ENCODE measurements at places on chromosomes 1 and 21.

DNA sequence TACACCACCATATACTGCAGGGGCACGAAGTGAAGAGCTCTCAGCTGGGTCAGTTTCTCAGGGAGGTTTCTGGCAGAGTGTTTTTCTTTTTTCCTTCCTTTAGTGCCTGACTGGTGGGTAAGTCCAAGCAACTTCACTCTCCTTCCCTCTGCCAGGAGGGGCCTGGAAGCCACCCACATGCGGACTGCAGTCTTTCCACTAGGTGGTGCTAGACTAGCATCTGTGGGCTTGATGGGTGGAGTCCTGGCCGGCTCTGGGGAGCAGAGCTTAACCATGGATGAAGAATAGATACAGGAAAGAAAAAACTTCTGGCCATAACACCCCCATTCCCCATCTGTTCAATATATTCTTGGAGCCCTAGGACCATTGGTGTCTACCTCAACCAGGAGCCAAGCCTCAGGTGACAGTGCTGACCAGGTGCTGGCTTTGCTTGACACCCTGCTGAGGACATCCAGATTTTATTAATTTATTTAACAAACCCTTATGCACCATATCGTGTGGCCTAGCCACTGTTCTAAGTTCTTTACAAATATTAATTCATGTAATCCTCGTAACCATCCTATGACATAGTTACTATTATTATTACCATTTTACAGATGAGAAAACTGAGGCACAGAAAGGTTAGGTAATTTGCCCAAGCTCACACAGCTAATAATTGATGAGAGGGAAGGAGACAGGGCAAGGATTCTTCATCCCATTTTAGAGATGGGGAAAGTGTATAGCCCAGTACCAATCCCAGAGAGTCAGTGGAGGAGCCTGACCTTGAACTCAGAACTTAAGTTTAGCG is 126.7 kb upstream of the CSF3R start:
- no peak for DNase-seq

DNA sequence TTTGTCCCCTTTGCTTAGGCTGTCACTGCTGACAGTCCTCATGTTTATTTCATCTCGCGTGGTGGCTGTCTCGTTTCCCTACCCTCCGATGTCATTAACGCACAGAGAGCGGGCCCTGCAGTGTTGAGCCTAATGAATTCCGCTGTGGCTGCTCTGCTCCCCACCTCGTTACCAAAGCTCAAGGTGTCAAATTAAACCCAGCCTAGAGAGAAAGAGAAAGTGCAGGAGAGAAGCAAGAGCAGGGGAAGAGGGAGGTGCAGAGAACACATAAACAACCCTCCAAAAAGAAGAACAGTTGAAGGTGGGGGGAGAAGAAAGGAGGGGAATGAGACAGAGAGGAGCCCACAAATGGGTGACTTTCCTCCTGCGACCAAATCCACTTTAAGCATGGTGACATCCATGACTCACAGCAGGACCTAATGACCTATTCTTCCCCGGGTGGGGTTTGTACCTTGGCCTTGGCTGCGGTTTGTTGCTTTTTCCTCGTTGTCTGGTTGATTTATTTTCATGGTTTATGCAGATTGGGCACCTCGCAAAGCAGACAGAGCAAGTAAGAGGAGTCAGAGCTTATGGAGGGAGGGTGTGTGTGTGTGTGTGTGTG is 92.5 kb downstream of the PBX1 start:
- DNase-seq: no peak

DNA sequence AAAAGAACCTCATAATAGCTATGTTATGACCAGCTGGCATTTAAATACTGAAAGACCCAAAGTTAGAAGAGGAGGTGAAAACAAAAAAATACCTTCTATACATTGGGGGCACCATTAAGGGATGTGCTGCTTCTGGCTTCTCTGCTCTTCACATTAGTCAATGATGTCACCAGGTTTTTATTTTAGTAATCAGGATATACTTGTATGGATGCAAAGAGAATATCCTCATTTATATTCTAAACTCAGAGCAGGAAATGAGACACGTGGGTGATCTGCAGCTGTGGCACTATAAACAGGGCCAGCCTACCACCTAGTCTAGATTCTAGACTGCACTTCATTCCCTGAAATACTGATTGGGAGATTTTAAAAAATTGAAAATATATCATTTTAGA is 51.2 kb downstream of the WLS start:
- no peak for DNase-seq

DNA sequence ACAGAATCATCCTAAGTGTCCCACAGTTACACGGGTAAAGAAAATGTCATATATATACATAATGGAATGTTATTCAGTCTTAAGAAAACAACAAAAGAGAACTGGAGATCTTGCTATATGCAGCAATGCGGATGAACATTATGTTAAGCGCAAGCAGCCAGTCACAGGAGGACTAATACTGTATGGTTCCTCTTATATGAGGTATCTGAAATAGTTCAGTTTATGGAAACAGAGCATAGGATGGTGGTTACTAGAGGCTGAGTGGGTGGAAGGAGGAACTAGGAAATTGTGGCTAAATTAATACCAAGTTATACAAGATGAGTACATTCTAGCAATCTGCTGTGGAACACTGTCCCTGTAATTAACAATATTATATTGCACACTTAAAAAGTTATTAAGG is 834.3 kb downstream of the KCNT2 start:
- no peak for DNase-seq

- DNase-seq: no peak
Measured at GRCh38 chr1:55364216-55364615, 149.1 kb upstream of the USP24 start.

DNA sequence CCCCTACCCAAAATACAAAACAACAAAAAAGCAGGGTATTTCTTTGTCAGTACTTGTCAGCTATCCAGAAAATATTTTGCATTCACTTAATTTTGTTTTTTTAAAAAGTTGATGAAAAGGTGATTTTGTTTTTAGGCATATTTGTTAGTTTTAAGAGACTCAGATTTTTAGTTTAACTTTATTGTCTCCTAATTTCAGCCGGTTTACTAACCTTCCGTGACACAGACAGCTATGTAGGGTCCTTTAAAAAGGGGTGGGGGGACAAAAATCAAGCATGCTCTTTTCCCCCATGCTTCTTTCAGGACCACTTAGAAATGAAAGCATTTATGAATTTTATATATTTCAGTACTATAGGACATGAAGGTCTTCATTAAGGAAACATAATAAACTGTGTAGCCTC is 1.6 kb downstream of the PBX1 start:
- DNase-seq: no peak

- no peak for DNase-seq
Measured at GRCh38 chr21:45963232-45963570, 18.4 kb upstream of the COL6A1 start.

GRCh38 chr1:145962157-145963102 is 1.9 kb downstream of the ANKRD34A start:
- DNase-seq: no peak

DNA sequence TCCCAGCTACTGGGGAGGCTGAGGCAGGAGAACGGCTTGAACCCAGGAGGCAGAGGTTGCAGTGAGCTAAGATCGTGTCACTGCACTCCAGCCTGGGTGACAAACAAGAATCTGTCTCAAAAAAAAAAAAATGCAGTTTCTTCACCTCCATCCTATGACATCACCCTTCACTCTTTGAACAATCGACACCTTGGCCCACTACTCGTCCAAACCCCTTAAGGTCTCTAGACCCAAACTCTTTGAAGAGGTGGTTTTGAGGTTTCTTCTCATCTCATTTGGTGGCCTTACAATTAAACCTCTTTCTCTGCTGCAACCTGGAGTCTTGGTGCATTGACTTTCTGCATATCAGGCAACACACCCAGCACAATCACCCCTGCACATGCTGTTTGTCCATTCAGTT is 86.1 kb downstream of the SLC16A1 start:
- DNase-seq: no peak

DNA sequence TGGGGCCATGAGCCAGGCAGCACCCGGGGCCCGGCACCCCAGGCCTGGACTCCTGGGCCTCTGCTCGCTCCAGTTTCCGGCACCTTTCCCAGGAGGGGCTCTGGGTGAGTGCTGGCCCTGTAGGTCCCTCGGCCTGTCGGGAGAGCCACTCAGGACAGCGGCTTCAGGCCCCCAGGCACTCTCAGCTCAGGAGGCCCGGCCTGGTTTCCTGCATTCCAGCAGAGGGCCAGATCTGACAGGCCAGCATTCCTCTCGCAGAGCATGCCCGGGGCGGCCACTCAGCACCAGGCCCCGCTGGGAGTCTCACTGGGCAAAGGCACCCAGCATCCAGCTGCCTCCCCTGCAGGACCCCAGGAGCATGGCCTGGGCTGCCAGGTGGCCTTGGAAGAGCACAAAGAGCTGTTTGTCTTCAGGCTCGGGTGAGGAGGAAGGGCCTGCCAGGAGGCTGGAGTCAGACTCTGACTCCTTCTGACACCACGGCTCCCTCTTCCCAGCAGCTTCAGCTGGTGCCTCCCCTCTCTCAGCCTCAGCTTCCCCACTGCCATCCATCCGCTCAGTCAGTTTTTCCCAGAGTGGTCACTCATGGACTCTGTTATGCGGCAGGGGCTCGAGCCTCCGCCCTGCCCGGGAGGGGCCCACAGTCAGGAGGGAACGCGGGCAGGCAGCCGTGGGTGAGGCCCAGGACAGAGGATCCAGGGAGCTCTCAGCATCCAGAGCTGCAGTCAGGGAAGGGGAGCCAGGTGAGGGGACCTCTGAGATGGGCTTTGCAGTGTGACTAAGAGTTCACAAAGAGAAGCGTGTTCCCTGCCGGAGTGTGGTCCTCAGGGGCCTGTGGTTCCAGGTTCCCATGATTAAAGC is 51.7 kb downstream of the WNT9A start:
- no peak for DNase-seq

DNA sequence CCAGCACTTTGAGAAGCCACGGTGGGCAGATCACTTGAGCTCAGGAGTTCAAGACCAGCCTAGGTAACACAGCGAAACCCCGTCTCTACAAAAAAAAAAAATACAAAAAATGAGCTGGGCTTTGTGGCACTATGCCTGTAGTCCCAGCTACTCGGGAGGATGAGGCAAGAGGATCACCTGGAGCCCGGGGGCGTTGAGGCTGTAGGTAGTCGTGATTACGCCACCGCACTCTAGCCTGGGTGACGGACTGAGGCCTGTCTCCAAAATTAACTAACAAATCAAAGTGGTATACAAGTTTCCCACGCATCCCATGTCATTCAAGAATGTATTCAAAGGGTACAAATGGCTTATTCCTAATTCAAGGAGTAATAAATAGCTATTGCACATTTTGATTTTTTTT is 2.4 kb downstream of the AUNIP start:
- no peak for DNase-seq
